ENCODE measurements at places on chromosomes 5 and 9.

GRCh38 chr5:179128976-179129375, 68.8 kb downstream of the ZNF354C start:
- DNase-seq = no peak

GRCh38 chr5:180472269-180472668, 21.9 kb upstream of the CNOT6 start:
- no peak for DNase-seq

- DNase-seq = no peak
Measured at GRCh38 chr5:10734037-10734709, 26.9 kb downstream of the DAP start.

- DNase-seq = no peak
Measured at GRCh38 chr9:97907046-97907445, 15.3 kb downstream of the TRMO start.

GRCh38 chr5:51977014-51977413, 593.8 kb downstream of the ISL1 start:
- no peak for DNase-seq

- no peak for DNase-seq
Measured at GRCh38 chr5:127083711-127084110, 10.4 kb upstream of the C5orf63 start.

DNA sequence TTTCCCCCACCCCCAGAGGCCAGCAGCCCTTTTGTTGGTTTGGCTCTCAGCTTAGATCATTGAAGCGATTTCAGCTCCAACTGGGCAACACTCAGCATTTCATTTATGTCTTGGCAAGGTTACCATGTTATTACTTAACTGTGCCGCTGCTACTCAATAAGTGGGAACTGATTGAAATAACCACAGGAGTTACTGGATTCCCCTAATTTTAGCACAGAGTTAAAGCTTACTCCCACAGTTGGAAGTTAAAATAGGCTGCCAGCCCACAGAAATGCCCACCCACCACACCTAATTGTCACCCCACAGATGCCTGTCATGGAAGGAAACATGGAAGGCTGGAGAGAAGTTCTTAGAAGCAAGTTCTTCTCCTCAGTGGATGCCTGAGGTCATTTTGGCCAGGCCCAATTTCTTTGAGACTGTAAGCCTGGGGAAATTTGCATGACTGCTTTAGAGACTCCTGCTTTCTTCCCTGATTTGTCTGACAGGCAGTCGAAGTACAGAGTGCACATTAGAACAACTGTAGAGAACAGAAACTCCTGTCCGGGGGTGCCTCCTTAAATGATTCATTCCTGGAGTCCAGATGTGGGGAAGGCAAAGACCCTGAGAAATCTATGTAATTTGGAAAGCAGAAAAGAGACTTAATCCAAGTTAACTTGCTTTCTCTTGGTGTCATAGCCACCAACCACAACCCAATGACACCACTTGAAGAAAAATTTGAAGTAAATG, 370.0 kb downstream of the ZSWIM6 start:
- DNase-seq = peak; percentile 34

- DNase-seq = no peak
Measured at GRCh38 chr5:88298425-88298824, 29.8 kb upstream of the TMEM161B start.

DNA sequence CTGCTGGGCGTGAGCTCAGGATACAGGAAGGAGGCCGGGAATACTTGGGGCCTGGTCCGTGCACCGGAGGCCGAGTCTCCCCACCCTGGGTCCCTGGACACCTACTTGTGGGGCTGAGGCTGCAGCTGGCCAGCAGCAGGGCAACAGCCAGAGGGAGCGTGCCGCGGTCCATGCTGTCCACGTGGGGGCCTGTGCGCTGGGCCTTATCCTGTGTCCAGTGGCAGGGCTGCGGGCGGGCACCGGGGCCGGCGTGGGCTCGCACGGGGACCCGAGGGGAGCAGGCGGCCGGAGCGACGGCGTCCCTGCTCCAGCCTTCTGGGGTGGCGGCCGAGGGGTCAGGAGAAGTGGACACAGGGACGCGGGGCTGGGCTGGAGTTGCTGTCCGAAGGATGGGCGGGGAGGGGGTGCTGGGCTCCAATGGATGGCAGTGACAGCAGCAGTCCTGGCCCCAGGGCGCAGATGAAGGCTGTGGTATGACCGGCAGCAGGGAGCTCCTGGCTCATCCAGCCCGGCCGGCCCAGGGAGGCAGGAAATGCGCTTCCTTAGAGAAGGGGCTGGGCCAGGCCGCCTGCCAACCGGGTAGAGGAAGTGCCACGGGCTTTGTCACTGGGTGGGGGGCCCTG, at the start of gene ENG:
ENG (minus strand) TSS at position 475 of the 623 bp plus-strand sequence; CDS start at position 172, 303 bp downstream.
- DNase-seq = peak; percentile 81

DNA sequence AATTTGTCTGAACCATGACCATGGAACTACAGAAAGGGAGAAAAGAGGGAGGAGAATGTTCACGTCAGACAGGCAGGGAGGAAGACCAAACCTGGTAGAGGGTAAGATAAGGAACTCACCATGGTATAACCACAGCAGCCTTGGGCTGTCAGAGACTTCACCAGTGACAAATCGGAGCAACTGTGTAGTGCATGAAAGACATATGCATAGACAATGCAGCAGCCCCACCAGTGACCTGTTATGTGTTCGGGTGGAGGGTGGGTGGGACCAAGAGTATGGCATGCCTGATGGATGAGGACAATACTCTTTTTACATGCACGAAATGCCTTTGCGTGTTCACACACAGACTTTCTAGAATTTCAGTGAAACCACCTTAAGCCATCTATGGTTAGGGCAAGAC, 221.8 kb upstream of the RASEF start:
- DNase-seq = peak; percentile 43

GRCh38 chr5:115284021-115284420, 12.4 kb downstream of the CCDC112 start:
- DNase-seq = no peak

GRCh38 chr5:141874262-141874964, 3.8 kb downstream of the PCDH1 start:
- DNase-seq = no peak

DNA sequence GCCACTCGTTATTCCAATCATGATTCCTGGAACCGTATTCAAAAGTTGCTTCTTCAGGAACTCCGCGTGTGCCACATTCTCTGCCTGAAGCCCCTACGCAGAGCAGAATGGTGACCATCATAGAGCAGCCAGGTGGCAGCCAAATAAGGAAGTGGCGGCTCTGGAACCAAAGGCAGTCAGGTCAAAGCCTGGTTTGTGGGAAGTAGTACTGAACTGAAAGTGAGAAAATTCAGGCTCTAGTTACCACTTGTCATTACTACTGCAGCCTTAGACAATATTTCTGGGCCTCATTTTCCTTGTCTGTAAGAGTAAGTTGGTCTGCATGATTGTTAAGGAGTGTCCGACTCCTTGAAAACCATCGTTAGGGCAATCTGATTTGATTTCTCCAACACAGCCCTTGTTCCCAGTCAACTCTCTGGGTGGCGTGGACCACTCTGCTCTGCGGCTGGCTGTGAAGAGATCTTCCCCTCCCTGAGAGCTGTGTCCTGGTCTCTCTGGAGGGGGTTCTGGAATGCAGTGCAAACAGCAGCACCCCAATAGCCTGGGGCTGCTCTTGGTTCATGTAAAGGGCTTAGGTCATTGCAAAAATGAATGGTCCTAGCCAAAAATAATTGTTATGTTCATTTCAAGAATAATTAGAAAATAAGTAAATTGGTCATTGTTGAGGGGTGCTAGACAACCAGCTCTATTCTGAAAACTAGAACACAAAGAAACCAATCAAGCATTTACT, 102.4 kb downstream of the MED27 start:
- DNase-seq = no peak
